Stimulated activated CD4-positive, alpha-beta T cell treated with anti-CD3 and anti-CD28 coated beads, TNF-alpha, amount 100 ng/mL, for 24 hours (primary cell): ENCODE measurements at places on chromosomes 16 and 17.

DNA sequence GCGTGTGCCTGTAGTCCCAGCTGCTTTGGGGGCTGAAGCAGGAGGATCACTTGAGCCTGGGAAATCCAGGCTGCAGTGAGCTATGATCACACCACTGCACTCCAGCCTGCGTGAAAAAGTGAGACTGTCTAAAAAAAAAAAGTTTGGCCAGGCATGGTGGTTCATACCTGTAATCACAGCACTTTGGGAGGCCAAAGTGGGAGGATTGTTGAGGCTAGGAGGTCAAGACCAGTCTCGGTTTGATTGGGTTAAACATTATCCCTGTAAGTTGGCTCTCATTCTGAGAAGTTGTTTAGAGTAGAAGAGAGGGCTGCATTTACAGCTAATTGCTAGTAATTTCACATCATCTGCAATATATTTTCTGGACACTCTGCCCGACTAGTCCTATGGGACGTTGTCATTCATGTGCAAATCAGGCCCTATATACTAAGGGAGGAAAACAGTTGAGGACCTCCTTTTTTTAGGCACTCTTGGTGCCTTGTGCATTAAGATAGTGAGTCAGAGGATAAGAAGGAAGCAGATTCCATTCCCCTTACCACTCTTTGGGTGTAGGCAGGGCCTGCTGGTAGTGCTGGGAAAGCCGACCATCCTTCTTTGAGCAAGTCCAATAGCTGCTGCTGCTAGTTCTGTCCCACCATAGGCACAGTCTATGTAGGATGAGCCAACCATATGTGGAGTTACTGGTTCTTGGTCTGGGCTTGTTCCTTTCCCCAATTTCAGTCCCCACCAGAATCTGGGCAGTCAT lies 18.7 kb downstream of the HMOX2 start:
- DNase-seq: no peak

DNA sequence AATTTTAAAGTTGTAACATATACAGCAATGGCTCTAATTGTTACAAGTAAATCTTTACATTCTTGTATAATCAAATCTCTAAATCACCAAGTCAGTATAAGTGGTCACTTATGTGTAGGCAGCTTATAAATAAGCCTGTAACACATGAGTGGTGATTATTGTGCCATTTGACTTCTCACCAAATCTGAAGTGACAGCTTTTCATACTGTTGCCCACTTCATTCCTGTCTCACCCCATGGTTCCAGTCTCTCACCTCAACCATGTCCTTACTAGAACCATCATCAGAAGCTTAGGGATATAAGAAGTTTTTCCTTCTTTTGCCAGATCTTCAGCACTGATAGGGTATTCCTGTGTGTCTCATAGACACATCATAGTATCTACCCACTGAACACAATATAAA lies 23.5 kb downstream of the TNRC6A start:
- no peak for DNase-seq

DNA sequence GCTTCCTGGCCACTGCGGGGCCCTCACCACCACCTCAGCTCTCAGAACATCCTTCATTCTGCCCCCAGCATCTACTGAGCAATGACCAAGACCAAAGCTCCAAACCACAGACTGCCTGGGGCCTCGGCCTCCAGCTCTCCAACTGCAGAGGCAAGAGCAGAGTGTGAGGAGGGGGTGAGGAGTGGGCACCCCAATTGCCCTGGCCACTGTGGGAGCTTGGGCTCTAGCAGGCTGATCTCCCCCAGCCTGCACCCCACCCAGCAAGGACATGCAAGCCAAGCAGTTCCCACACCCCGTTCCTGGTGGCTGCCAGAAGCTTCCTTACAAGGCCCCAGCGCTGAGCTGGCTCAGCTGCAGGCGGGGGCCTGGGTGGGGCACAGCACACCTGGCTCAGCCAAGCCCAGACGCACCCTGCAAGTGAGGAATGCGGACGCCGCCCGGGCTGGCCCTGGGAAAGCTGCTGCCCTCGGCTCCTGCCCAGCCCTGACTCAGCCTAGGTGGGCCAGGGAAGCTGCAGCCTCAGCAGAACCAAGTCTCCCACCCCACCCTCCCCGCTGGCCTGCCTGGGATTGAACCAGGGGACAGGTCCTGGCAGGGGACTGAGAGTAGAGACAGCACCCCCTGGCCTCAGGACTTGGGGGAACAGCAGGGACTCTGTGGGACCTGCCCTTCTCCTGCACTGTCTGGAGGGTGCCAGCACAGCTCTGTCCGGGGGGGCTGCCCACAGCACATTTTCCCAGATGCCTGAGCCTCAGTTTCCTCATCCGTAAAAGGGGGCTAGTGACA lies 29.7 kb upstream of the KRT17 start:
- DNase-seq: no peak

DNA sequence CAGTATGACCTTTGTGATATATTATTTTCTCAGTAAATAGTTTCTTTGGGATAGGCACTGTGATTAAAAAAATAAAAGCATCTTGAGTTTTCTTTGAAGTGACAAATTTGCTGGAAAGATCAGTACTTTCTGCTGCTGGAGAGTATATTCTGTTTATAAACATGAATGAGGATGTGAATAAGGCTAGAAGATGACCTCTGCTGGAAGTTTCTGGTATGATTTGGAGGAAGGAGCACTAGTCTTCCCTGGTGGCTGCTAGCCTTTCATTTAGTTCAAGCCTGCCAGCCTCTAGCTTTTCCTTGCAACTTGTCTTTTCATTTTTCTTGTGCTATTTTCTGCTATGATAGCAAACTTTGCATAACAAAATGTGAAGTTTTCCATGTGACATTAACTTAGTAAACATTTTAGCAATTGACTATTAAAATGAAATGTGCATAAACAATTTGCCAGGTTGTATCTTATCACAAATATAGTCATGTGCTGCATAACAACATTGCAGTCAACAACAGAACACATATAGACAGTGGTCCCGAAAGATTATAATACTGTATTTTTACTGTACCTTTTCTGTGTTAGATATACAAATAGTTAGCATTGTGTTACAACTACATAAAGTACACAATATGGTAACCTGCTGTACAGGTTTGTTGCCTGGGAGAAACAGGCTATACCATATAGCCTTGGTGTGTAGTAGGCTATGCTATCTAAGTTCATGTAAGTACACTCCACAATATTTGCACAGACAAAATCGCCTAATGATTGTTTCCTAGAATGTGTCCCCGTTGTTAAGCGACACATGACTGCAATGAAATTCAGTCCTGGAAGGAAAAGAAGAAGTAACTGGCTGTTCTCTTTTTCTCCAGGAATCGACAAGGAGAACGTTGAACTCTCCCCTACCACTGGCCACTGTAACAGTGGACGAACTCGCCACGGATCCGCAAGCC lies 18.1 kb upstream of the RAB11FIP4 start:
- no peak for DNase-seq

- no peak for DNase-seq
These were observed 296.3 kb upstream of the AXIN2 start for GRCh38 chr17:65857718-65858117.

GRCh38 chr17:2064980-2065785 lies 10.3 kb downstream of the HIC1 start:
- peak; percentile 67 for DNase-seq

- no peak for DNase-seq
These were observed 1.2 kb downstream of the CDT1 start for GRCh38 chr16:88804552-88805339.

GRCh38 chr17:82386255-82386831 lies 14.8 kb downstream of the UTS2R start:
- DNase-seq: no peak

GRCh38 chr17:52824542-52824941 lies 666.0 kb upstream of the CA10 start:
- DNase-seq: no peak

DNA sequence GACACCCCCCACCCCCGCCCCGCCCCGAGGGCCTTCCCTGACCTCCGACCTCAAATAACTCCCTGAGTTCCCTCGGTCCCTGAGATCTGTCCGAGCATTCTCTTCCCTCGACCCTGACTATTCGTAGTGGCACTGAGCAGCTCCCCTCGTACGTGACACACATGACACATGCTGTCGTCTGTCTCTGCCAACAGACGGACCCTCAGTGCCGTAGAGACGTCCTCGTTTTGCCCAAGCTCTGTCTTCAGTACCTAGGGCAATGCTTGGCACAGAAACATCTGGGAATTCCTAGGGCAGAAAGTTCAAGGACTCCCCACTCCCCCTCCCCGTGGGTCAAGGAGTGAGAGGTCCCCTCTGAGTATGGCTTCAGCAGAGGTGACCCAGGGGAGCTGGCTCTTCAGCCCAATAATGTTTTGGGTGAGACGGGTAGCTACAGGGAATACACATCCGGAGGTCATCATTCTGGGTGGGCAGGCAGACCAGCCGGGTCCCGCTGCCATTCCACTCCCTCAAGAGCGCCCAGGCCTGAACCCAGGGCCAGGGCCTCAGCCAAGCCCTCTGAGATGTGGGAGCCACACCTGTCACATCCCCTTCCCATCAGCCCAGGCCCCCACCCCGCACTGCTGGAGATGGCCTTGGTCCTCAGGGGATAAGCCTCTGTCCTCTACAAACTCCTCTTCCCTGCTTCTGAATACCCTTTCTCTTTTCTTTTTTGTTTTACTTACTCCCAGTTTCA lies 671 bp upstream of the FADS6 start:
- DNase-seq: no peak

DNA sequence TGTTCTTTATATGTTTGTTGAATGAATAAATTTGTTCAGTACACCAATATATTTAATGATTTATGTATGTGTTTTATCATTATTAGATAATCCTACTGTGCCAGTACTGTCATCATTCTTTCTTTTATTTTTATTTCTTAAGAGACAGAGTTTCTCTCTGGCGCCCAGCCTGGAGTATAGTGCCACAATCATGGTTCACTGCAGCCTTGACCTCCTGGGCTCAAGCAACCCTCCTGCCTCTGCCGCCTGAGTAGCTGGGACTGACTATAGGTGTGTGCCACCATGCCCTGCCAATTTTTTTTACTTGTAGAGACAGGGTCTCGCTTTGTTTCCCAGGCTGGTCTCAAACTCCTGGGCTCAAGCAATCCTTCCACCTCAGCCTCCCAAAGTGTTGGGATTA lies 41.8 kb downstream of the PAFAH1B1 start:
- DNase-seq: no peak

DNA sequence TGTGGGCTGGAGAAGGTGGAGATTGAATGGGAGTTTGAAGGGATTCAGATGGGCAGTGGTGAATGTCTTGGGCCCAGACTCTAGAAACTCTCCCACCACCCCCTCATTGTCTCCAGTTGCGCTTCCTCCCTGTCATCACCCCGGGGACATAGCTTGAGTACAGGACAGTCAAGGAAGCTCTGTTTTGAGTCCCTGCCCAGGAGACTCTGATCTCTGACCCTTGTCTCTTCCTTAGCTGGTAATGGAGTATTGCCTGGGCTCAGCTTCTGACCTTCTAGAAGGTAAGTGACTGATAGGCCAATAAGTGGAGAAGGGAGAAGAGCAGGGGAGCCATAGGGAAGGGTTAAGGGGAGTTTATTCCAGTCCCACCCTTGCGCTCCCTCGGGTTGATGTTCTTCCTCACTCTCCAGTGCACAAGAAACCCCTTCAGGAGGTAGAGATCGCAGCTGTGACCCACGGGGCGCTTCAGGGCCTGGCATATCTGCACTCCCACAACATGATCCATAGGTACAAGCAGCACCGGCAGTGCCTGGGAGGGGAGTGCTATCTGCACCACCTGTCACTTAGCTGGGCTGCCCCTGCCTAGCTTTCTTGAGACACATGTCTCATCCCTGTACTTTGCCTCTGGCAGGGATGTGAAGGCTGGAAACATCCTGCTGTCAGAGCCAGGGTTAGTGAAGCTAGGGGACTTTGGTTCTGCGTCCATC lies 5.0 kb downstream of the TAOK2 start:
- DNase-seq: no peak

DNA sequence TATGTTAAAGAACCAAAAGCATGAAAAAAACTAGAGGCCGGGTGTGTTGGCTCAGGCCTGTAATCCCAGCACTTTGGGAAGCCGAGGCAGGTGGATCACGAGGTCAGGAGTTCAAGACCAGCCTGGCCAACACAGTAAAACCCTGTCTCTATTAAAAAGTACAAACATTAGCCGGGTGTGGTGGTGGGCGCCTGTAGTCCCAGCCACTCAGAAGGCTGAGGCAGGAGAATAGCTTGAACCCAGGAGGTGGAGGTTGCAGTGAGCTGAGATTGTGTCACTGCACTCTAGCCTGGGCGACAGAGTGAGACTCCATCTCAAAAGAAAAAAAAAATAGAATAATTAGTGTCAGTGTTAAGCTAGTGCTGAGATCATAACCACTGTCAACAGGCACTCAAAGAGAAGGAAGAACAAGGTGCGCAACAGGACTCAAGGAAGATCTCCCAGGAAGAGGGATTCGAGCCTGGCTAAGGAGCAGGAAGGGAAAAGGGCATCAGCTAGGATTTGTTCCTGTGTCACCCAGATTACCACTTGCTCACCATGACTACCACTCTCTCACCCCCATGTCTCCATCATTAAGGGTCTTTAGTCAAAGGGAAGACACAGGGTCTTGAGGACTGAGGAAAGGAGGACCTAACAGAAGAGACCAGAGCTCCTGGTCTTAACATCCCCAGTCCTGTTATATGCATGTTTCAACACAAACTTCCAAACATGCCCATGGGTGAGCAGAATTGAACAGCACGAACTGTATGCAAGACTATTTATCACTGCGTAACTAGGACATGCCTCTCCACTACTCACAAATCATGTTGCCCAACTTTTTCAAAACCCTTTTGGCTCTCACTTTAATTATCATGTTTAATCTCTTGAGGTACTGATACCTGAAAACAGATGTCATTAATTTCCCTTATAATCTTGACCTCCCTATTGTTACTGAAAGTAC lies 88.3 kb upstream of the PLEKHM1 start:
- DNase-seq: no peak

DNA sequence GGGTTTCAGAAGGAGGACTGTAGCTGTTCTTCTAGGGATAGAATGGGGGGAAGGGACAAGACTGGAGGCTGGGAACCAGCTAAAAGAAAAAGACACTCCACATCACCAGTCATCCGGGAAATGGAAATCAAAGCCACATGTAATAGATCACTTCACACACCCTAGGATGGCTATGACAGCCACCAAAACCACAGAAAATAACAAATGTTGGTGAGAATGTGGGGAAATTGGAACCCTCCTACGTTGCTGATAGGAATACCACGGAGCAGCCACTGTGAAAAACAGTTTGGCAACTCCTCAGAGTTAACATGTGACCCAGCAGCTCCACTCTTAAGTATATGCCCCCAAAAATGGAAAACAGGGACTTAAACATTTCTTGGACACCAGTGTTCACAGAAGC lies 2.3 kb downstream of the TLE7 start:
- no peak for DNase-seq

DNA sequence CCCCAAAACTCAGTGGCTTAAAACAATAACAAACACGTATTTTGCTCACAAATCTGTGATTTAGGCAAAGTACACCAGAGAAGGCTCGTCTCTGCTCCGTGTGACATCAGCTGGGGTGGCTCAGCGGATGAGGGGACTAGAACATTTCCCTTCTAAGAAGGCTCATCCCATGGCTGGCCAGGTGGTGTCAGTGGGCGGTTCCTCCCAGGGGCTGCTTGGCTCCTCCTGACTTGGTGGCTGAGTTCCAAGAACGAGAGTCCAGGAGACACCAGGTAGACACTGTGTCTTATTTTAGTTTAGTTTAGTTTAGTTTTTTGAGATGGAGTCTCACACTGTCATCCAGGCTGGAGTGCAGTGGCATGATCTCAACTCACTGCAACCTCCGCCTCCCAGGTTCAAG lies 5.6 kb upstream of the CHMP6 start:
- no peak for DNase-seq

GRCh38 chr17:15278380-15278779 lies 13.3 kb upstream of the PMP22 start:
- DNase-seq: no peak
